ENCODE measurements at places on chromosomes 1 and 21.

- no peak for DNase-seq
Measured at GRCh38 chr1:156815307-156815826, 1.3 kb downstream of the SH2D2A start.

- DNase-seq = no peak
Measured at GRCh38 chr1:117899801-117900200, 29.6 kb downstream of the GDAP2 start.

DNA sequence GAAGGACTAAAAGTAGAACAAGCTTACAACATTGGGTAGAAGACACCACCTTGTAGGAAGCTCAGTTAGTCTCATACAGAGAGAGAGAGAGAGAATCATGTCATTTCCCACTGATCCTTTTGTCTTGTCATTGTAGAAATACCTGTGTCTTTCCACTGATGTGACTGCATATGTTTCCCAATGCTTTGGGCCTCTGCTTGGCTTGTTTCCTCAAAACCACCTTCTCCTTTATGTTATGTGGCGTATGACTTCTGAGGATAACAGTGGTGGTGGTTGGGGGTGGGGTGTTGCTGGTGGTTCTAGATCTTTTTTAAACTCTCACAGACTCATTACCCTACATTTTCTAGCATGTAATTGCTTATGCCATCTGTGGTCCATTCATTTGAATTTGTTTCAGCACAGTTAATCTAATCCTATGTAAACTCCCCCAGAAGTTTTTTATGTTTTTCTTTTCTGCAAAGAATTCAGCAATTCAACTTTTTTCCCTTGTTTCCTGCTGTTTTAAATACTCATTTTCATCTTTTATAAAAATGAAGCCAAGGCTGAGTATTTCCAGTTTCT, 9.3 kb downstream of the RGL1 start:
- DNase-seq = no peak

- DNase-seq = no peak
Measured at GRCh38 chr1:157325220-157325619, 187.0 kb upstream of the ETV3 start.

DNA sequence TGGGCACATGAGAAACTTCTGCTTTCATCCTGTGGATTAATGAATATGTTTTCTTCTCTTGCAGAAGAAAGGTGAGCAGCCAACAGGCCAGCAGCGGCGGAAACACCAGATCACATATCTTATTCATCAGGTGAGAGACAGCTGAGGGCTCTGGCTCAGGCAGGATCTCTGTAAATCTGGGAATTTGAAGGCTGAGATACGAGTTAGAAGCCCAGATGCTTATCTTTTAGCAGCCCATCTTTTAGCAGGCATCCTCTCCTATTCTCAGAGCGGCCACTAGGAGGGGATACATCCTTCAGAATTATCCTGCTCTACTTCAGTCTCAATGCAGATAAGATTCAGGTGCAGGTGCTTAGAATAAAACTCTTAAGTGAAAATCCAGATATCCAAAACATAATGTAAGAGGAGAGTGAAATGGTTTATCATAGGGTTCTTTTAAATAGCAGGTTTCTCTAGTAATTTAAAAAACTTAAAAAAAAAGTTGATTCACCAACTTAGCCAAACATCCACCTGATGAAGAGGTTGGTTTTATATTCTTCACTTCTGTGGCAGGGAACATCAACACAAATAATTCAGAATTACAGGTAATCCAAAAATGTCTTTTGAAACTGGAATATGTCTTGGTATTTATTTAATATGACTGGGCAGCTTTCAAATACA, 19.3 kb downstream of the SH2D2A start:
- peak; percentile 30 for DNase-seq

- DNase-seq = no peak
Measured at GRCh38 chr1:155931332-155932038, 2.7 kb downstream of the KHDC4 start.

GRCh38 chr1:14482784-14483450, 115.6 kb upstream of the KAZN start:
- DNase-seq = no peak

GRCh38 chr1:11107599-11107998, 7.9 kb upstream of the EXOSC10 start:
- no peak for DNase-seq

DNA sequence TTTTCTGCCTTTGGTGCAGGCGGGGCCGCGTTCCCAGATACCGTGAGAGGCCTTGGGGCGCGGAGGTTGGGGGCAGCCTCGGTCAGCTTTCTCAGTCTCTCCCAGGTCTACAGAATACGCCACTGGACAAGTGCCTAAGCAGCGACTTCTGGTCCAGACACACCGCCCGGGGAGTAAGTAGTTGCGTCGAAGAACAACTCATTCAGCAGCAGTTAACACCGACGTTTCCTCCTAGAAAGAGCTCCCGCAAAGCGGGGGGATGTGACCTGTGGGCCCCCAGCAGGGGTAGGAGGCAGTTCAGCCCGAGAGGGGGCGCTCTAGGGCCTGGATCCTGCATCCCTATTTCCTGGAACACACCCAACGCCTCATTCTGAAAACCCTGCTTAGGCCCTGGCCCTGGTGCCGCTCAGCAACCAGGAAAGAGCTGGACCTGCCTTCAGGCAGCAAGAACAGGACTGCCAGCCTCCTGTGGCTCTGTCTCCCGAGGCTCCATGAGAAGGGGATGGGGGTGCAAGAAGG, 6.5 kb upstream of the BARHL2 start:
- DNase-seq = no peak

- DNase-seq = no peak
Measured at GRCh38 chr1:199725002-199725565, 302.4 kb upstream of the NR5A2 start.

GRCh38 chr1:166122873-166123466, 43.8 kb downstream of the FAM78B start:
- no peak for DNase-seq

DNA sequence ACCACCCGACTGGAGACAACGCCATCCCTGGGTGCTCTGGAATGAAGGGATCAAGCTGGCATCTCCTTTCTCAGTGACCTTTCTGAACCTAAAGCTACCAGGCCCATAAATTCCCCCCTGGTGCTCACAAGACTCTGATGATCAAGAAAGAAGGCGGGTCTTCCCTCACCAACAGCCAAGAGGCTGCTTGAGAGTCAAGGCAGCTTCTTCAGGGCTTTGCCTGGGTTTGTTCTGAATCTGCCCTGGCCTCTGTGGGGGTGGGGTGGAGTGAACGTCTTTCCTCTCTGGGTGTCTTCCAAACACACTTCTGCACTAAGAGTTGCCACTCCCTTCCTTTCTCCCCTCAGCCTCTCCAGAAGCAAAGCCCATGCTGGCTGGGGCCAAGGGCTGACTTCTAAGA, 36.1 kb downstream of the CD247 start:
- no peak for DNase-seq

DNA sequence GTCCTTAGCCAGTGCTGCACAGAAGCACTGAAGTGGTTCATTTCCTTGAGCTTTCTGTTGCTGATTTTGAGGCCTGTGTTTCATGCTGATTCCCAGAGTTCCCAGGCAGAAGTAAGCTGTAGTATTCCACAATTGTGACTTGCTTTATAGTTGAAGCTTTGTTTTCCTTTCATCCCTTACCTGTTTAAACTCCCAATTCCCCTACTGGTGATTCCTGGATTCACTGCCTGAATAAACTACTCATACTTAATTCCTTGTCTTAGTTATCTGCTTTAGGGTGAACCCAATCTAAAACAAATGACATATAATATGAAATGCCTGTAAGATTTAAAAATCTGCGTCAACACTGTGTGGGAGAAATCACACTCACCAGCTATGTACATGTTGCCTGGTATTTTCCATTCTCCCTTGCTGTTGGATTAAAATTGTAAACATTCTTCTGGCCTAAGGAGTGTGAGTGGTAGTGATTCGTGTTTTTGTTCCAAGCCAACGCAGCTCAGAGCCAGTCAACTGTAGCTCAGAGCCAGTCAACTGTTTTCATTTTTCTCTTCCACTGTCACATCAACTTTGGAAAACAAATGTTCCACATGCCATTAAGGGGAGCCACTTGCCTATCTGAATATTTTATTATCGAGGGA, 879.4 kb downstream of the MRPL39 start:
- no peak for DNase-seq

DNA sequence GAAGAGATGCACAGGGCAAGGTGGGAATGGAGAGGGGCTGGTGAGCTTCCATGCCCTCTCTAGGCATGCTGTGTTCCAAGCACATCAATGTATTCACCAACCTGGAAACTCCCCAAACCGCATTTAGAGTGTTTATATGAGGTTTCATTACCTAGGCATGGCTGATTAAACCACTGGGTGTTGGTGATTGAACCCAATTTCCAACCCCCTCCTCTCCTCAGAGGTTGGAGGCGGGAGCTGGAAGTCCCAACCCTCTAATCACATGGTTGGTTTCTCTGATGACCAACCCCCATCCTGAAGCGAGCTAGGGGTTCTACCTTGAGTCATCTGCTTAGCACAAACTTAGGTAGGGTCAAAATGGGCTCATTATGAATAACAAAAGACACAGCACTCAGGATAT, 3.0 kb upstream of the PPIE start:
- DNase-seq = no peak

All from GF-D8 (cell line).